ENCODE measurements at places on chromosomes 2 and 18.

DNA sequence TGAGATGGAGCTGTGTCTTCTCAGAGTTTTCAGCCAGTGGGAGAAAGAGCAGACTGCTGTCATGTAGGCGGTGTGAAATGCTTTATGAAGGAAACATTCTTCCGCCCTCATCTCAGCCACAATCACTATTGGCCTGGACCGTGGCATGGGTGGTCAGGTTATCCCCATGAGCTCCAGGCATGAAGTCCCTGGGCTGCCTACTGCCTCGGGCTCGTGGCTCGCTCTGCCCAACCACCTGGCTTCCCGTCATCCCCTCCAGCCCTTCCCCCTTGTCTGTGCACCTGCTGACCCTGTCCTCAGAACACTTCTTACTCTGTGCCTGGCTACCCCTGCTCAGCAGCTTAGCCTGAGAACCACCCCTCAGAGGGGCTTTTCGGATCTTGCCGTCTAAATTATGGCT, 15.5 kb downstream of the COLEC11 start:
- DNase-seq: no peak

DNA sequence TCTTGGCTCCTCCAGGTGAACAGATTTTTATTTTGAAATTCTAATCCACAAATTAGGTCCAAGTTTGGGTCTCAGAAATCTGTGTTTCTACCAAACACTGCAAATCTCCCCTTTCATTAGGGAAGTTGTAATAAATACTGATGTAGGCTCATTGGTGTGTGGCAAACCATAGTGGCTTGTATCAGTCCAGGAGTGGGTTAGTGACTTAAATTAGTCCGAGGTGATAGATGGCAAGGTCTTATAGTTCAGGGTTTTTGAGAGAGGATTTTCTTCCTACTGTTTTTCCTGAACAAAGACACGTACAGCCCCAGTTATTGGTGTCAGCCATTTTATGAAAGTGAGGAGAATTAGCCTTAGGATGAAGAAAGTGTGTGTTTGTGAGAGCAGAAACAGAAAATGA, 74.6 kb downstream of the RPRM start:
- no peak for DNase-seq

DNA sequence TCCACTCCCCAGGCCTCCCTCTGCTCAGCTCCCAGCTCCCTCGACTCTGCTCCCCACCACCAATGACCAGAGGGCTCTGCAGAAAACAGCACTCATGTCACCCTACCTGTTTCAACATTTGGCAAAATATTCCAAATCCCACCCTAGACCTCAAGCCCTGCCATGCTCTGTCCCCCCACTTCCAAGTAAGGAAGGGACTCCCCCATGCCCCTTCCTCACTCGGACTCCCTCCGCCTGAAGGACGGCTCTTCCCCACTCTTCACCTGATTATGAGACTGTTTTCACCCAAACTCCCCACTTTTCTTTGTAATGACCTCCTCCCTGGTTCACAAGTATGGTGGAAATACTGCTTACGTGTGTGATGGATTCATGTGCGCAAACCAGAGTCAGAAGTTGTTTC, 208.4 kb downstream of the MGAT5 start:
- DNase-seq: no peak

DNA sequence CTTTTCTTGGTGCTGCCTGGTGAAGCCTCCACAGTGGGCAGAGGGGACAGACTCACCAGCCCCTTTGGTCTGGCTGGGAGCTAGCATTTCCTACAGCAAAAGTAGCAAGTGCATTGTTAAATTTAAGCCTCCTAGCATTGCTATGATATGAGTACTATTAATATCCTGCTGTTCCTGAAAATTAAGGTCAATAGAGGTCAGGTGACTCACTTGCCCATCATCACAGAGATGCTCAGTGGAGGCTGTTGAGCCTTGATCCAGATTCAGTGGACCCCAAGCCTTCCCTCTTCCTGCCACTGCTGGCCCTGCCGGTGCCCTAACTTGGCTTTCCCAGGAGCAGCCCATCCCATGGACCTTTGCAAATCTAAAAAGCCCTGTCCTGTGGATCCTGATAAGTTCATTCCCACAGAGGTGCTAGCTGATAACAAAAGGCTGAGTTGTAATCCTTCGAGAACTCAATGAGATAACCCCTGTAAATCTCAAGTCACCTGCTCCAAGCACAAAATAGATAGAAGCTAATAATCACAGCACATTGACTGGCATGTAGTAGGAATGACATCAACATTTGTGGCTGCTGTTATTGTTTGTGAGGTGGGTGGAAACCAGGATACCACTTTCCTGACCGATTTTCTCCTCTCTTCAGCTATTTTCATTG, 84.4 kb downstream of the THNSL2 start:
- no peak for DNase-seq

- DNase-seq: no peak
These were observed 89.9 kb downstream of the ERBB4 start for GRCh38 chr2:212448698-212449097.

DNA sequence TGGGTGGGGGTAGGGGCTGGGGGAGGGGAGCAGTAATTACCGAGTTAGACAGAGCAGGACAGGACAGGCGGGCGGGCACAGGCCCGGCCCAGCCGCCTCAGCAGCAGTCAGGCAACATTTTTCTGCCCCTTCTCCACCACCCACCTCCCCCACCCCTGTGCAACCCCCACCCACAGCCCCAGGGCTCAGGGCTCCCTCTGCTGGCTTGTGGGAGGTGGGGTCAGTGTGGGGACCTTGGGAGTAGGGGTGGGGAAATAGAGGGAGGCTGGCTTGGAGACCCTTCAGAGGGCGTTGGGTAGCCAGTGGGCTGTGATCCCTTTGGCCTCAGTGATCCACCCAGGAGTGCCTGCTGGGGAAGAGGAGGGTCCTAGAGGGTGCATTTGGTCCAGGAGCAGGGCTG, 6.4 kb downstream of the WNT6 start:
- DNase-seq: no peak

DNA sequence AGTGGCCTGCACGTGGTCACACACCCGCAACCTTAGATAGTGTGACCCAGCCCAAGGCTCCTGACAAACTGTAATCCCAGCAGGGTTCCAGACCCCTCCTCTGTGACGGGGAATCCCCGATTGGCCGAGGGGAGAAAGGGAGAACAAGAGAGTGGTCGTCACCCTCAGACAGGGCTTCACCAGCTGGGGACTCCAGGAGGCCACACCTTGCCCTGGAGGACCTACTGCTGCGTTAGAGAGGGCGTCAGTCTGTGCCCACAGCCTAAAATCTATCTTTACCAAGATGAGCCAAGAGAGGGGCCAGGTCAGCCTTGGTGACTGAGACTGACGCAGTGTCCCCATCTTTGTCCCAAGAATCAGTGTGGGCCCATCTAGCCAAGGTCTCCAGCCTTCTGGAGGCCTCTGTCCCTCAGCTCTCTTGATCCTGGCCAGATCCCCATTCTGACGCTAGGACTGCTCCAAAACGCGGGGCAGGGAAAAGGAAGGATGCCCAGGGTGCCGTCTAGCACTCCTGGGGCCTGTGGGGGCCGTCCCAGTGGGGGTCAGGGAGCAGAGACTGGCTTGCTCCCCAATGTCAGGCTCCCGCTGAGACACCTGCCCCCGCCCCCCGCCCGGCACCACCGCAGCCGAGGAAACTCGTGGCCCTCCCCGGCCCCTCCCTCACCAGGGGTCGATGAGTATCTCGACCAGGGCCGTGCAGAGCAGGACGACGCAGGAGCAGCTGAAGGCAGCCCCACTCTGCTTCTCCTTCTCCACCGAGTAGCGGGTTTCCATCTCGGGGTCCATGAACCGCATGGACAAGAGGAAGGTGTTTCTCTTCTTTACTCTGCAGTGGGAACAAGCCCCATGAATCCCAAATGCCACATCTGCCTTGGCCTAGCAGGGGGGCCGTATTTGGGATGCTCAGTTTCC, 40.9 kb downstream of the CENPO start:
- no peak for DNase-seq

- DNase-seq: no peak
These were observed at the start of gene GPC1 for GRCh38 chr2:240435457-240435947. GPC1 (plus strand) TSS chr2:240435663; CDS start chr2:240435919, 256 bp downstream.

- no peak for DNase-seq
These were observed 287.4 kb upstream of the HDAC4 start for GRCh38 chr2:239688122-239688681.

DNA sequence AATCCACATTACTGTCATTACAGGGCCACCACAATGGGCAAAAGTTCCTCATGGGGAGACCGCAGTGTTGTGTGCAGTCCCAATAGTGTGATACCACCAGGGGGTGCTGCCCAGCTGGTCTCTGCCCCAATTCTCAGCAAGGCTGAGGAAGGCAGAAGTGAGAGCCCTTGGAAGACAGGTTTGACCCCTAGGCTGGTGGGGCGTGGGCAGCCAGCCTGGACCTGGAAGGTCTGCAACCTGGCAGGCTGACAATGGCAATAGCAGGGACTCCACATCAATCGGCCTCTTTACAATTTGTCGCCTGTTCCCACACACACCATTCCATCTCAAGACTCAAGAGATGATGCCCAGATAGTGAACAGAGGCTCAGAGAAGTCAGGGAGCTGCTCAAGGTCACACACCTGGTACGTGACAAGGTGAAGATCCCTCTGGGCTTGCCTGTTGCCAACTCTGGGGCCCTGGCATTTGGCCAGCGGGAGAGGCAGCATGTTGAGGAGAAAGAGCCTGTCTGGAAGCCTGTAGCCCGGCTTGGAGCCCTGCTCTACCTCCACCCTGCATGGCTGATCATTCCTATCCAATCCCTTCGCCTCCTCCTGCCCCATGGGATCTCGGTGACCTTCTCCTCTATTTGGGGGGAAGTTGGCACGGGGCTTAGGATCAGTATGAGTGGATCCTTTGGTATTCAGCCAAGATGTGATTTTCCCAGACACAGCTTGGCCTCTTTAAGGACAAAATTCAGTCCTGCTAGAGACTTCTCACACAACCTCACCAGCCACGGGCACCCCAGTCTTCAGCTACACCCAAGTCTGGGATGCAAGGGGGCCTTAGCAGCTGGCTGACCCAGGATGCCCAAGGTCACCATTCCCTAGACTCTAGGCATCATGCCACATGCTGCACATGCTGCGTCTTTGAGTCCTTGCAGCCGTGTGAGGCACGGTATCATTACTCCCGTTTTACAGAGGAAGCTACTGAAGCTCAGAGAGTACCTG, 2.9 kb upstream of the ATOH8 start:
- DNase-seq: no peak

DNA sequence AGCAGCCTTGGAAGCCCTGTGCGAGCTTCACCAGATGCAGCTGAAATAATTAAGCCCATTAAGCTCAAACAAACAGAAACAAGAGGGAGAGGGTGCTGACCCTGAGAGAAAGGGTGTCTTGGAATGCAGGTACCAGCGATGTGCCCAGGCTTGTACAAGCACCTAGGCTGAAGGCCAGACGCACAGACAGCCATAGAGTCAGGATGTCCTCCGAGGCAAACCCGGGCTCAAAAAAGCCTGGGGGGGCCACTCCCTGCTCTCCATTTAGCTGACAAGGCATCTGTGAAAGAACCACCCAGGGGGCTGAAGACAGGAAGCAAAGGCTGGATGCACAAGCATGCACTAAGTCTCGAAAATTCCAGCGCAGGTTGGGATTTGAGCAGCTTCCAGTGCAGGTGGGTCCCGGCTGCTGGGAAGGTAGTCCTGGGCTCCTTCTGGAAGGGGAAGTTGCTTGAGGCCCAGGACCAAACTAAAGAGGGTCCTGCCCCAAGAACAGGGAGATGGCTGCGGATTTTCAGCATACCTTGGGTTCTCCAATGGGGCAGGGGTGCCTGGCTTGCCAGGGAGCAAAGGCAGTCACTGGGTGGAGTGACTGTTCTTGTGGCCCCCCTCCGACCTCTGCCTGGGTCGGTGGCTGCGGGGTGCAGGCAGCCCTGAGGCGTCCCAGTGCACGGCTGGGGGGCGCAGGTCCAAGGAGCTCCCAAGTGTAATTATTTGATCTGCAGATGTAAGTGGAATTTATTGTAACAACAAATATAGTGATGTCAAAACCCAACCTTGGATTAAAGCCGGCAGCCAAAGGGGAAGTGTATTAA, 5.9 kb downstream of the GBX2 start:
- DNase-seq: no peak

- no peak for DNase-seq
These were observed 8.3 kb downstream of the MYO1B start for GRCh38 chr2:191253476-191253875.

GRCh38 chr2:220687231-220687843, 884.8 kb downstream of the EPHA4 start:
- DNase-seq: peak; percentile 47

DNA sequence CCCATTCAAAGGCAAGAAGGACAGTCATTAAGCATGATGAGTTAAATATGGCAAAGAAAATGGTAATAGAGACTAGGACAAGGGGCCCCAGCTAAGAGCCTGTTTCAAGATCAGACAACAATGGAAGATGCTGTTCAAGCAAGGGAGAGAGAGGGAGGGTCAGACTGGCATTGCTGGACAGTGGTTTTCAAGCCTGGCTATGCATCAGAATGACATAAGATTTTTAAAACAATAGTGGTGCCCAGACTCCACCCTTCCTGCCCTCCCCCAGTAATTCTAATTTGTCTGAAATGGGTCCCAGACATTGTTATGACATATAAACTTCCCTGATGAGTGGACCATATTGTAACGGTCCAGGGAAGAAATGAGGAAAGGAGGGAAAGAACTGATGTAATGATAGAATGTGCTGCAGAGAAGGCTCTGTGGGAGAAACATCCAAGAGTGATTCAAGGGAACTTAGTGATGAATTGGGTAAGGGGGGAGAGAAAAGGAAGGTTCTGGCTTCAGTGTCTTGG, 112.9 kb upstream of the TRIB2 start:
- no peak for DNase-seq

DNA sequence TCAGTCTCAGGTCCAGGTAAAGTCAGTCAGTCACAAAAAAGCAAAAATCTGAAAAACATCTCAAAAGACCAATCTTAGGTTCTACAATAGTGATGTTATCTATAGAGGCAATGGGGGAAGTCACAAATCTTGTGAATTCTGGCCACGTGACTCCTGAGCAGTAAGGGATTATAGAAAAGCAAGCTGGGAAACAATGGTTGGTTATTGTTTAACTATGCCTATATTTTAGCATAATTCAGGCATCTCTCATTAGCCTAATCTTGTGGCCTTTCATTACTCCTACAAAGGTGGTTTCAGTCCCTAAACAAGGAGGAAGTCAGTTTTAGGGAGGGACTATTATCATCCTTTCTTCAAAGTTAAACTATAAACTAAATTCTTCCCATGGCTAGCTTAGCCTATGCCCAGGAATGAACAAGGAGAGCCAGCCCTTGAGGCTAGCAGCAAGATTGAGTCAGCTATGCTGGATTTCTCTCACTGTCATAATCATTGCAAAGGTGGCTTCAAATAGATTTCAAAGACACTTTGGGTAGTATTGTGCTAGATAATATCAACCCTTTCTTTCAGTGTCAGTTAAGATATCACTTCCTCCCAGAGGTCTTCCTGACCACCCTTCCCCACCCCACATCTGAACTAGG, 56.4 kb upstream of the ITGA6 start:
- no peak for DNase-seq

GRCh38 chr2:37326285-37326684, 1.7 kb upstream of the PRKD3 start:
- DNase-seq: no peak

GRCh38 chr2:174343623-174344455, 9.1 kb downstream of the SP9 start:
- no peak for DNase-seq

DNA sequence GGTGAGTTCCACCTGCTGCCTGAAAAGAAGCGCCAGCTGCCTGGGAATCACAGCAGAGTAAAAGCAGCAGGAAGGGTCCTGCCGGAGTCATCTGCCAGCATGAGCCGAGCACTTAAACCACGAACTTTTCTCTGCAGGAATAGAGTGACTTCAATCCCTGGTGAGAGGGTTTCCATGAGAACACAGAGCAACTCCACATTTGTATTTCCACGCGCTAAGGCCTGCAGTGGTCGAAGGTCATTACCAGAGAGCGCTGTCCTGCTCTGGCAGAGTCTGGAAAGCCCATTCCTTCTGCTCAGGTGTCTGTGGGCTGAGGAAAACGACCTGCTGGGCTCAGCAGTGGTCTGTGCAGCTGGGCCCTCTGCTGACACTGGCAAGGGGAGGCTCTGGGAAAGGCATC, 6.7 kb downstream of the PASK start:
- no peak for DNase-seq
